HT-29 (cell line): ENCODE measurements at places on chromosomes 6 and 20. TPM values are rescaled to one million over a fixed set of nuclear protein-coding genes. Genes with fewer than 3 reads are reported as not detected.

GRCh38 chr6:45541934-45542333 lies 164.2 kb upstream of the SUPT3H start:
- no peak for DNase-seq

DNA sequence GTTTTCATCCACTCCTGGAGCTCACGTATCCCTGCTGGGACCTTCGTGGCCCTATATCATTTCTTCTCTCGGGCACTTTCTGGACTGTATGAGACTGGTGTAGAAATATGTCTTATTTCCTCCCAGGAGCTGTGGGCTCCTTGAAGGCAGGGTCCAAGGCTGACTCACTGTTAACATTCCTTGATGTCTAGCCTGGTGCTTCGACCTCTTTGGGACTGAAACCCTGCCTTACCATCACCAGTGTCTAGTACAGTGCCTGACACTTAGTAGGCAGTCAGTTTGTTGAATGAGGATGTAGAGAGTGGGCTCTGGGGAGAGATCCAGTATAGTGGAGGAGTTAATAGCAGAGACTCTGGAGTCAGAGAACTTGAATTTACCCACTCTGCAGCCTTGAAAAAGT lies 23.6 kb downstream of the POFUT1 start:
- no peak for DNase-seq

DNA sequence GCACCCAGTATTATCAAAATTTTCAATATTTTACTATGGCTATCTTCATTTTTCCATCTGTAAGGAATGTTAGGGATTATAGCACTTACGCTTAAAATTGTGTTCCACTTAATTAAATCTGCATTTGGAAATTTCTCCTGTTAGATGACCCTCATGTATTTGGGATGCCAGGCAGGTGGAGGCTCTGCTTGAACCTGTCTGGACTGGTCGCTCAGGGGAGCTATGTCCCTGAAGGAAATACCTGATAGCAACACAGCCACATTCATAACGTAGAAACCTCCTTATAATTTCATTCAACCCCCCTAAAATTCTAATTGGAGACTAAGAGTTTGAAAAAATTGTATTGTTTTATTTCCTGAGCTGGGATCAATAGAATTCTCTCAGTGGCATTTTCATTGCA lies 636.0 kb upstream of the MMS22L start:
- no peak for DNase-seq

- peak; percentile 80 for DNase-seq
Measured at GRCh38 chr20:32470025-32470861, 112.1 kb downstream of the ASXL1 start.

The SOBP gene
- 0.08 and 0.13 TPM in 2 replicates for total RNA-seq
